Caco-2 (cell line): ENCODE measurements at places on chromosomes 12 and 14.

DNA sequence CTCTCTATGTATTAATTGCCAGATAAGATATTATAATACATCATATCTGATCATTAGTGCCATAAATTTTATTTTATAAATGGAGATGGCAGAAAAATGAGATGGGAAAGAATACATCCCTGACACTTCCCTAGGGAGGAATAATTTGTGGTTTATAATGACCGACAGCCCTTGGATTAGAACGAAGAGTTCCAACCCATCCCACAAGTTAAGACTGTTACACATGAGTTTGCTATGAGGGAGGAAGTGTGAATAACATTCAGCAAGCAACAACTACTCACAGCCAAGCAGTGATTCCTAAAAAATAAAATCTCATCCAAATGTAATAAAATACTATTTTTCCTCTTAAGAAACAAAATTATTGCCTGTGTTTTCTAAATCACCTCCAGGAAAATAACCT is 299.0 kb downstream of the CCDC91 start:
- DNase-seq: no peak

- no peak for DNase-seq
Observed at GRCh38 chr12:53626702-53627169, 554 bp upstream of the ATF7 start.

GRCh38 chr12:114440270-114441038 is 34.5 kb upstream of the TBX5 start:
- no peak for DNase-seq

DNA sequence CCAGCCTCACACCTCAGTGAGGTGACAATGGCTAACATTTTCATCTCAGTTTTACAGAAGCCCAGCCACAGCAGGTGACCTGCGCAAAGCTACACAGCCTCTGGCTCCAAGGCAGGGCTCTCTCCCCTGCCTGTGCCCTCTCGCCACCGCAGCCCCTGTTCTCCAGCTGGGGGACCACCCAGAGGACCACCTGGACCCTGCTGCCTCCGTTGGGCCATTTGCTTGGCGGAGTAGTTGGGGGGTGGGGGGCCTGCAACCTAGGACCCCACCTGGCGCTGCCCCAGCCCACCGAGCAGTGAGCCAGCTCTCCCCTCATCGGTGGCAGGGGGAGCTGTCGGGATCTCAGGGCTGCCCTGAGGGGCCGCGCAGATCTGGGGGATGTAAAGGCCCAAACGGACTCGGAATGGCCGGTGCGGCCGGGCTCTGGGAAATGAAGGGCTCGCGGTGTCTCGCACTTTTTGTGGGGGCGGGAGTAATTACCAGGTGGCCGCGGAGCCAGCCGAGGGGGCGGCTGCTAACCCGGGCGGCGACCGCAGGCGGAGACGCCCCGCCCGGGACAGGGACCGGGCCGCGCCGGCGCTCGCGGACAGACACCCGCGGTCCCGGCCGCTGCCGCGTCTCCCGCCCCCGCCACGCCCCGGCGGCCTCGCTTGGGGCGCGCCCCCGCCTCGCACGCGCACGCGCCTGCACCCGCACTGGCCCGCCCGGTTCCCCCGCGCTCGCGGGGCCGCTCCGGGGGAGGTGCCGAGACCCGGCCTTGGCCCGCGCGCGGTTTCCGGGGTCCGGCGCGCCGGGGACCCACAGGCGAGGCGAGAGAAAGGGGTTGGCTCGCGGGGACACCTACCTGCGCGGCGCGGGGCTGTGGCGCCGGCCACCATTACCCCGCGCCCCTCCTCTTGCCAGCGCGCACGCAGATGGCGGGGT is 8.6 kb upstream of the GPR68 start:
- no peak for DNase-seq
